ENCODE measurements at places on chromosomes 13 and 19.
A peak's percentile ranks its signal among the peaks of the same experiment; 100 is the strongest.

DNA sequence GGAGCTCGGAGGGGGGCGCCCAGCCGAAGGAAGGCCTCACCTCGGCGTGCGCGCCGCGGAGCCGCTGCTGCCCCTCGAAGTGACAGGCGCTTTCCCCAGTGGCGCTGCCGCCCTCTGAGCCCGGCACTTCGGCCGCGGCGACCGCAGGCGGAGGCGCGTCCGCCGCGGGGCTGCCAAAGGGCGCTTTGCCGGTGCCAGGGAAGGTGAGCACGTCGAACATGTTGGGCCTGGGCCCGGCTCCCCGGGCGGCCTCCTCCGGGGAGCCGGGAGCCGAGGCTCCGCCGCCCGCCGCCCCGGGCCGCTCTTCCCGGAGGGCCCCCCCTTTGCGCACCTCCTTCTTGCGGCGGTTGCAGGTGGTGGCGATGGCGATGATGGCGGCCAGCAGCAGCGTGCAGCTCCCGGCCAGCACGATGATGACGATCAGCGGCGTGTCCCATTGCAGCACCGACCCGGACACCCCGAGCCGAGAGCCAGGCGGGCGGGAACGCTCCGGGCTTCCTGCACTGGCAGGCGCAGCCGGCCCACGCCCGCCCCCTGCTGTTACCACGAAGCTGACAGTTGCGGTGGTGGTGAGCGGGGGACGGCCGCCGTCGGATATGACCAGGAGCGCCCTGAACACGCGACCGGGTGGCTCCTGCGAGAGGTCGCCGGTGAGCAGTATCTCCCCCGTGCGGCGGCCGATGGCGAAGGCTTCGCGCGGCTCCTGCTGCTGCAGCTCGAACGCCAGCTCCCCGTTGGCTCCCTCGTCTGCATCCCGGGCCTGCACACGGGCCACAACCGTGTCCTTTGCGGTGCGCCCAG is 2.5 kb downstream of the PCDH8 start:
- no peak for DNase-seq

DNA sequence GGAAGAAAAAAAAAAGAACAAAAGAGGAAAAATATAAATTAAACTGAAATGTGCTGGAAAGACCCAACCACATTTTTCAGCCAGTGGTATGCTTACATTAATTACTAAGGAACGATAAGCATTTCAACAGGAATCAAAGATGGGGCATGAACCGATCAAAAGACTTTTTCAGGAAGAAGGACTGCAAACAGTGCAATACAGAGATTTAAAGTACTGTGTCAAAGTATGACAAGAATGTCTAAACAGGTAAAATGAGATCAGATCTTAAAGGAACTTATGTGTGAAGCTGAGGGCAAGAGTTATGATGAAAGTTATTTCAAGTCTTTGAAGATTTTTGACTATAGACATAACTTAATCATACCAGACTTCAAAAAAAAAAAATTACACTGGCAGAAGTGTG is 1761.8 kb downstream of the SLITRK5 start:
- no peak for DNase-seq

DNA sequence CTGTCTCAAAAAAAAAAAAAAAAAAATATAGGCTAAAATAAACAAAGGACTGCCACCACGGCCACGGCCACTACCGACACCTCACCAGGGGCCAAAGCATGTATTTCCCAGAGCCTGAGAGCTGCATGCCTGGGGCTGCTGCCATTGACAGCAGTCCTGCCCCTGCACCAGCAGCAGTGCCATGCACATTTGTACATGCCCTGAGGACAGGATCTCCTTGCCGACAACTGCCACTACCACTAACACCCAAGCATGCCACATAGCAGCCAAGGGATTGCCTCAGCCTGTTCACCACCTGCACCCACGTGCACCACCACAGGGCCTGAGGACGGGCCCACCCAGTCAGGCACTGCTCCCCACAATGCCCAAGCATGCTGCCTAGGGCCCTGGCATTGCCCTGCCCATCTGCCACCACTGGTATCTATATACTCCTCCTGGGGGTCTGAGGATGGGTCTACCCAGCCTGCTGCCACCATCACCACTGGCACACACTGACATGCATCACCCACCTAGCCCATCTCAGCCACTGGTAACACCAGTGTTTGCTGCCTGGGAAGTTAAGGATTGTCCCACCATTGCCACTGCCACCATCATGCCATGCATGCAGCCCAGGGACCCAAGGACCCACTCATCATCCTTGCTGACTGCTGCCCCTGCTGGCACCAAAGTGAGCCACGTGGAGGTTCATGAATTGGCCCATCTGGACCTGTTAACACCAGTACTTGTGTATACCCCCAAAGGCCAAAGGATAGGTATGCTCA is 10.6 kb upstream of the NUP62 start:
- DNase-seq: no peak

DNA sequence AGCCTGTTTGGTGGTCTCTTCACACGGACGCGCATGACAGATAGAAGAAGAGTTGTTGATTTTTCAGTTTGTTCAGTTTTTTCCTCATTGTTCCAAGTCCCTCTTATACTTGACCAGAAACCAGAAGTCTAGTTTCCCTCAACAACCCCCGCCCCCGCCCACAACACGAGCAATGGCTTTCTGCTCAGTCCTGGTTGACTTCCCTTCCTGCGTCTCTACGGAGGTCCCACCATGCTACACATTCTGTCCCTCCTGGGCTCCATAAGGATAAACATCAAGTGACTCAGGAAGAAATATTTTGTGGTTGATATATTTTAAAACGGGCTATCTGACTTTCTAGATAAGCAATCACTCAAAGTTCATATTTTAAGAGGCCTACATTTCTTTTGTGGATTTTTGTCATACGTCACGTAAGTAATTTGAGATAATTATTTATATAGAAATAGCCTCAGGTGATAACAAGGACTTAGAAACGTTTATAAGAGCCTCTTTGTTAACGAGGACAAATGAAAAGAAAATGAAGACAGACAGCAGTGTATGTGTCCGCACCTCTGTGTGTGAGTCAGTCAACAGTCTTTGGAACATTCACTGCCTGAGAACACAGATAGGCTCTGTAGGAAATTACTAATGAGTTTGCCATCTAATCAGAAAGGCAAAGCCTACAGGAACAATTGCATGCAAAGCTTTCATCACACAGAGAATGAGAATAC is 214.4 kb downstream of the RAP2A start:
- DNase-seq: no peak

DNA sequence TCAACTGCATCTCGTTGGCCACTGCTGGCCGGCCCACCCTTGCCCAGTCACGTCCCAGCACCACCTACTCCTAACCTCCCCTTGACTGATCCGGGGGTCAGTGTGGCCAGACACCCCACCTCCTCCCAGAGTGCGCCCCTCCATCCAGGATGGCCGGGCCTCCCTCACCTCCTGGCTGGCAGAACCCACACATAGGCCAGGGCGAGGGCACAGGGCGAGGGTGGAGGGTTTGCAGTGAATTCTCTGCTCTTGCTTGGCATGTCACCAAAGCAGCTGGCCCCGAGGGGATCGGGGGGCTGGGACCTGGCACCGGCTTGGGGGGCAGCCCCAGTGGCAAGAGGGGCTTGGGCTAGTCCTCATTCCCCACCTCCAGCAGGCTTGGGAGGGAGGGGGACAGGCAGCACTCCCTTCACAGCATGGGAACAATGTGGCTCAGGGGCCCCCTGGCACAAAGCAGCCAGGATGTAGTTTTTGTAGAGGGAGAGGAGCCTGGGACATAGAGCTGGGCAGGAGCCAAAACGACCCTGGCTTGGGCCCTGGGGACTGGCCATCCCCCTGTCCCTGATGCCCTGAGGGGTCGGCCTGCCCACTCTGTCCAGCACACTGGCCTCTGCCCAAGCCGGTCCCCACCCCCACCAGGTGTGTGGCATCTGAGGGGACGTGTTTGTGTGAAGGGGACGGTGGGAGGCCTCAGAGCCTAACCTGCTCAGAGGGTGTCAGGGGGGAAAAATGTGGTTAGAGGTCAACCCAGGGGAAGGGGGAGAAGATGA is 28.5 kb upstream of the ASF1B start:
- DNase-seq: no peak

DNA sequence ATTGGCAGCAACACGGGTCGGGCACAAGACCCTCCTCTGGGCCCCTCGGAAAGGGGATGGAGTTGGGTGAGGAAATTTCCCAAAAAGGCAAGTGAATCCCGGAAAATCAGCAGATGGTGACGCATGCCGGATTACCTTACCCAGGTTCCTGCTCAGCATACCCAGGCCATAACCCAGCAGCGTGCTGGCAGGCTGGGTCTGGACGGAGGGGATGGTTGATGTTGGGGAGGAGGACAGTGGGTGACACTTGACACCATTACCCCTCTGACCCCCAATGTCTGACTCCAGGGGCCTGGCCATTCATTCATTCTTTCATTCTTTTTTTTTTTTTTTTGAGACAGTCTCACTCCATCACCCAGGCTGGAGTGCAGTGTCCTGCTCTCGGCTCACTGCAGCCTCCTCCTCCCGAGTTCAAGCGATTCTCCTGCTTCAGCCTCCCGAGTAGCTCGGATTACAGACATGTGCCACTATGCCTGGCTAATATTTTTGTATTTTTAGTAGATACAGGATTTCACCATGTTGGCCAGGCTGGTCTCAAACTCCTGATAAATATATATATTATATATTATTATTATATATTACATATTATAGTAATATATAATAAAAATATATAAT is 799 bp downstream of the PVR start:
- peak; percentile 13 for DNase-seq

- DNase-seq: no peak
These were observed 4.4 kb upstream of the SIGLEC8 start for GRCh38 chr19:51462681-51463080.

DNA sequence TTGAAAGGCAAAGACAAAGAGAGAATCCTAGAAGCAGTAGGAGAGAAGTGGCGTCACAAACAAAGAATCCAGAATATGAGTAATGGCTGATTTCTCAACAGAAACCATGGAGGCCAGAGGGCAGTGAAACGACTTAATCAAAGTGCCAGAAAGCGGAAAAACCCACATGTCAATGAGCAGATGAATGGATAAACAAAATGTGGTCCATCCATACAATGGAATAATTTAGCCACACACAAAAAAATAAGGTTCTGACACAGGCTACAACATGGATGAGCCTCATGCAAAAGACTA is 52.2 kb upstream of the RANBP3 start:
- DNase-seq: no peak

- no peak for DNase-seq
These were observed 131.8 kb downstream of the KCTD12 start for GRCh38 chr13:76754414-76754813.

GRCh38 chr13:44259045-44260027 is 114.3 kb upstream of the SERP2 start:
- no peak for DNase-seq

- DNase-seq: no peak
These were observed 107.8 kb downstream of the KCNRG start for GRCh38 chr13:50123002-50123401.

DNA sequence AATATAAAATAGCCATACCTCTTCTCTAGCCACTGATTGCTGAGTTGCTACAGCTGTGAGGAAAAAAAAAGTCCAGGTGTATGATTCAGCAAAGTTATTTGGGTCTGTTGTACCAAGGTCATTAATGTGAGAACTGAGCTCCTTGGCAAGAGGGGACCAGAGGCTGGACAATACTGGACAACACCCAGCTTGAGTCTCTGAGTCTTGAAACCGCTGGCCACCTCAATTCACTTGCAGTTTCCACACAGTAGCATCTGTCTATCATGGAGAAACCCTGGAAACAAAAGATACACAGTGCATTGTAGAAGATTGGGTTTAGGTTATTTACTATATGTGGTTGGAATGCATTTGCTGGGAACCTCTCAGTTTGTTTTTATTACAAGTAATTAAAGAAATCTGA is 60.4 kb downstream of the WDFY2 start:
- DNase-seq: no peak

- DNase-seq: no peak
These were observed 10.0 kb downstream of the IQCN start for GRCh38 chr19:18264137-18264854.

- no peak for DNase-seq
These were observed 21.2 kb downstream of the PCID2 start for GRCh38 chr13:113187263-113187669.

GRCh38 chr19:13699786-13700185 is 64.5 kb upstream of the MRI1 start:
- DNase-seq: no peak

DNA sequence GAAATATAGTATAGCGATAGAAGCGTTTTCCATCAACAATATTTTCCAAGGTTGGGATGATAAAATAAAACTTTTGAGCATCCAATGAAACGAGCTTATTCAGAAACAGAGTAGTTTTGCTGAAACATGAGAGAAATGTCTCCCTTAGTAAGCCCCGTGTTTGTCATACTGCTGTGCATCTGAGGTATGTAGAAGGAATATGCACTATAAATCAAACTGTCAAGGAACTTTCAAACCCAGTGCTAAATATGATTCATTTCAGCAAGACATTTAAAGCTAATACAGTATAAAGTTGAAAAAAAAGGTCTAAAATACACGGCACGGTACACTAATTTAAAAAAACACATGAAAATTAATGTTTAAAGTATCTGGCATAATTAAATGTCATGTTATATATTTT is 546.2 kb downstream of the SLITRK5 start:
- no peak for DNase-seq

DNA sequence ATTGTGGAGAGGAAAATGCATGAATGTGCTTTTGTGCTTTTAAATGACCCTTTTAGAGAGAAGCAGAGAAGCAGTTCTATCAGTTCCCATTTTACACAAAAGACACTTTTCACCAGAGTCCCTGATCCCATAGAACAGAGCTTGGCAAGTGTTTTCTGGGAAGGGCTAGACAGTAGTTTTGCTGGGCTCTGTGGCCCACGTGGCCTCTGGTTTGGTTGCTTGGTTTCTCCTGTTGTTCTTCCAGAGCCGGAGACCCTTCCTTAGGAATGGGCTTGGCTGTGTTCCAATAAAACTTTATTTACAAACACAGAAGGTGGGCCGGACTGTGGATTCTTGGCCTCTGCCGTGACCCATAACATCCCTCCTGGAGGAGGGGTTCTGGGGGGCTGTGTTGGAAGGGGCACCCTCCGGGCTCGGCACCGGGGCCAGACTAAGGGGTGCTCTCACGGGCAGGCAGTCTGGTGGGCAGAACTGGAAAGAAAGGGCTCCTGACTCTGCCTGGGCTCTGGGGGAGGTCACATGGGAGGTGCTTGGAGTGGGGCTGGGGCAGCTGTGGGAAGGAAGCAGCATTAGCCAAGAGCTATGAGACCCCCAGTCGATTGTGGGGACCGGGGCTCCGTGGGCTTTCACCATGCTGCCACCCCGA is 3.2 kb downstream of the SPPL2B start:
- no peak for DNase-seq

DNA sequence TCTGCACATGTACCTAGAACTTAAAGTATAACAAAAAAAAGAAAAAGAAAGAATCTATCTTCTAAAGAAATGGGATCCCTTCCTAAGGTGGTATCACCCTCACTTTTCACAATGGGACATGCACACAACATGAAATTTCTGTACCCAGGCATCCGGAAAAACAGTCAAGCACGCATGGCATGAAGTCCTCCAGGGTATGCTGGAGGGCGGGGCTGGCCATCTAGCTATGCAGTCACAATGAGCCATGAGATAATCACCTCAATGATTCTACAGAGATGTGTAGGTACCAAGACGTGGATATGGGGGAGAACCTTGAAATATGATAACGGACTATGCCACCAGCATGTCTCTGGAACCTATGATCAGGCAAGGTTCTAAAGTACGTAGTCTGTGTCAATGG is 69.8 kb downstream of the CCDC70 start:
- no peak for DNase-seq
